Lung (tissue), 17 donors: ENCODE measurements at places on chromosomes 11 and 22.

GRCh38 chr11:90805172-90805571 is 582.3 kb upstream of the CHORDC1 start:
- DNase-seq: no peak

- DNase-seq: peak; percentile 40
Observed at GRCh38 chr11:60914633-60915247, 782 bp downstream of the TMEM109 start.

GRCh38 chr11:110712659-110713448 is 617 bp upstream of the ARHGAP20 start:
- peak; percentile 92 for DNase-seq

DNA sequence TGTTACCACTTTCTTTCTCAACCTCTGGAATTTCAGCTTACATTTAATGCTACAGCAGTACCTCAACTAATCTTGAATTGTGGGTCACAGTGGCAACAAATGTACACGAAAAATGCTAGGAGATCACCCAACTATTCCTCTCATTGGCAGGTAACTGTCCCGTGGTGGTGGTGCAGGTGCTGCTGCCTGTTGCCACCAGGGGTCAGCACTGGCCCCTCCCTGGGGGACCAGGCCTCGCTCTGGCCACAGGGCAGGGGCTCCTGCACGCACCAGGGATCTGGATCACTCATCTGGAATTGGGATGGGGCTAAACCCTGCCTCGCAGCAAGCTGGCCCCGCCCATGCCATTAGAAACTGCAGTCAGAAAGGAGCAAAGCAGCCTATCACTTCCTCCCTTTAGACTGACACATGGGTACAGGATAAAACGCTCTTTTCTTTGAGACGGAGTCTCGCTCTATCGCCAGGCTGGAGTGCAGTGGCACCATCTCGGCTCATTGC is 6.9 kb upstream of the POLDIP3 start:
- peak; percentile 63 for DNase-seq

GRCh38 chr22:49942565-49943404 is 17.8 kb upstream of the PIM3 start:
- DNase-seq: peak; percentile 51
